ENCODE measurements at places on chromosomes 11 and 22.

DNA sequence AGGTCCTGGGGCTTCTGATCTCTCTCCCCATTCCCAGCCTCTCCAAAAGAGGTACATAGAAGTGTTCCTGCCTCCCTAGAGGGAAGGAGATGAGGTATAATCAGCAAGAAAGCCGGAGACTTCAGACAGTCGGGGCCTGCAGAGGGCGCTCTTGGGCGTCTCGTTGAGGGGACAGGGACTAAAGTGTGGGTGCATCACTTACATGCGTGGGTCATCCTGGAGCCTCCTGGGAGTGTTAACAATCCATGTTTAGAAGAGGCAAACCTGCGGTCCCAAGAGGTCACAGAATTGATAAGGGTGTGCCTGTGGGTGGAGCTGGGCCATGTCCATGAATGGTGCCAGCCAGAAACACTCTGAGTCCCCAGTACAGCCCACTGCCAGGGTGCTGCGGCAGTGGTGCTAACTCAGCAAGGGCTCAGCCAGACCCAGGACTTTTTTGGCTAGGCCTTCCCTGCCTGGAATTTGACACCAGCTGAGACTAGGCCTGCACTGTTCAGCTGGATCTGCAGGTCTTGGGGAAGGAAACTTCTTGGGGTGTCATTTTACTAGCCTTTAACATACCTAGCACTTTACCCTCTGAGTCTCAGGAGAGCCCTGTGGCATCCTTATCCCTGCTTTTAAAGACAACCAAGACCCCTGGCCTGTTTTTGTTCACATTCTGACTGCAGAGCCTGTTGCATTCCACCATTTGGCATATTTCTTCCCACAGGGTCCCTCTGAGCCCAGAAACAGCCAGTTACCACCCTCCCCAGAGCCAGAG lies 5.5 kb downstream of the YDJC start:
- no peak for DNase-seq

DNA sequence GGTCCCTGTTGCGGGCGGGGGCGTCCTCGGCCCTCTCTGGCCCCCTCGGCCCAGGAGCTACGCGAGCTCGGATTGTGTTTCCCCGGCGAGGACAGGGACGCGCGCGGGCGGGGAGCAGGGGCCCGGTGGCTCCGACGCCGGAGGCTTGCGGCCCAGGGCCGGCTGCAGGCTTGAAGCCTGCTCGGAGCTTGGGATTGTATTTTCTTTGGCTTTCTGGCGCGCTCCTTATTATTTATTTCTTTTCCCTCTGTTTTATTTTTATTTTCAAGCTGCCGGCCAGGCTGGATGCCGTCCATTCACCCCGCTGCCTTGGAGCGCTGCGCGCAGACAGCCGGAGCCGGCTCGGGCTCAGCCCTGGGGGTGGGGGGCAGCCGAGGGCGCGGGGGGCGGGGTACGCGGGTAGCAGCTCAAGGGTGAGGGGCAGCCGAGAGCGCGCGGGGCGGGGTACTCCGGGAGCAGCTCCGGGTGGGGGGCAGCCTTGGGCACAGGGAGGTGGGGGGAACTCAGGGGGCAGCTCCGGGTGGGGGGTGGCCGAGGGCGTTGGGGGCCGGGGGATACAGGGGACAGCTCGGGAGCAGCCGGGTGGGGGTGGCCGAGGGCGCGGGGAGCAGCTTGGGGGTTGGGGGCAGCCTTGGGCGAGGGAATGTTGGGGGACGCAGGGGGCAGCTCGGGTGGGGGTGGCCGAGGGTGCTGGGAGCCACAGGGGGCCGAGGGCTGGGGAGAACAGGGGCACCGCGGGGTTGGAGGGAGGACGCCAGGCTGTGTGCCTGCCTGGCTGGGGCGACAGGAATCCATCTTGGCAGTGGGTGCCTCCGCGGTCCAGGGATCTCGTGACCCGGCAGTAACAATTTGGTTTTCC lies 42.7 kb downstream of the KCNJ1 start:
- peak; percentile 26 for DNase-seq

DNA sequence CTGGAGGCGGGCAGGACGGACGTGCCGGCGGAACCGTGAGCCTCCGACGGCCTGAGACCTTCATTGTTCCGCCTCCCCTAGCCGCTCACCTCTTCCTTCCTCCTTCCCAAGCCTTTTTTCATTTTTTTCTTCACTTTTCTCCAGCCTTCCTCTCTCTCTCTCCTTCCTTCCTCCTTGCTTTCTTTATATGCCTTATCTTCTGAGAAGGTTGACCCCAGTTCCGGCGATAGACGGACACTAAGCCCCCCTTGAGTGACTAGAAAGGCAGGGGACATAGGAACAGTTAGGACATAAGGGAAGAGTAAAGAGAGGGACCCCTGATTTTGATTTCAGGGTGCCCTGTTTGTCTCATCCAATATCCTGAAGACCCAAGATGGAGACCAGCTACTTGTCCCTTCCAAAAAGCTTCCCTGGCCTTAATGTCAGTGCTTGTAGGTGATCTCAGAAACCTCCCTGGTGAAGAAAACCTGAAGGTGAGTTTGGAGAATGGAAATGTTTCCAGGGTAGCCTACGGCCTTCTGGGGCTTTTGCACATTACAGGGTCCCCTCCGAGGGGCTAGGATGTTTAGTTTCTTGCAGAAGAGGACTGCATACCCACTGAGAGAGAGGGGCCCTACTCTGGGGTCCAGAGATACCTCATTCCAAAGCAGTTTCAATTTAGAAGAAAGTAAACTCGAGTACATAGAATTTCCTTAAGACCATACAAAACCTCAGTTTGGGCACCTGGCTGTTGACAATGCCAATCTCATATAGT lies 3.5 kb downstream of the ADM start:
- no peak for DNase-seq

GRCh38 chr11:105000797-105001196 lies 22.2 kb downstream of the CASP5 start:
- DNase-seq: no peak

DNA sequence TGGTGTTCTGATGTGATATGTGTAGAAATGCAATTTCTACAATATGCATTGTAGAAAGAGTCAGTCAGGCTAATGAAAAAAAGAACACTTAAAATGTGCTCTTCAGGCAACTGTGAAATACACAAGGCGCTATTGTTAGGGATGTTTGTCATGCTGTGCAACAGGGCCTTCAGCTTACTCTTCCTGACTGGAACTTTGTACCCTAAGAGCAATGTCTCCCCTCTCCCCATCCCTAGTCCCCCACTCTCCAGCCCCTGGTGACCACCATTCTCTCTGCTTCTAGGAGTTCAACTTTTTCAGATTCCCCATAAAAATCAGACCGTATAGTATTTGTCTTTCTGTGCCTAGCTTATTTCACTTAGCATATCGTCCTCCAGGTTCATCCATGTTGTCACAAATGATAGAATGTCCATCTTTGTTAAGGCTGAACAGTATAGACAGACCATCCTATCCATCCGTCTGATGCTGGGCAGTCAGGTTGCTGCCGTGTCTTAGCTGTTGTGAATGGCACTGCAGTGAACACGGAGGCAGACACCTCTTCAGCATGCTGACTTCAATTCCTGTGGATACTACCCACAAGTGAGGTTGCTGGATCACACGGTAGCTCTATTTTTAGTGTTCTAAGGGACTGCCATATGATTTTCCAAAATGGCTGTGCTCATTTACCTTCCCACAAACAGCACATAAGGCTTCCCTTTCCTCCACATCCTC lies 10.7 kb downstream of the NDUFV1 start:
- DNase-seq: no peak

GRCh38 chr11:792873-793272 lies 3.0 kb upstream of the CEND1 start:
- DNase-seq: no peak

DNA sequence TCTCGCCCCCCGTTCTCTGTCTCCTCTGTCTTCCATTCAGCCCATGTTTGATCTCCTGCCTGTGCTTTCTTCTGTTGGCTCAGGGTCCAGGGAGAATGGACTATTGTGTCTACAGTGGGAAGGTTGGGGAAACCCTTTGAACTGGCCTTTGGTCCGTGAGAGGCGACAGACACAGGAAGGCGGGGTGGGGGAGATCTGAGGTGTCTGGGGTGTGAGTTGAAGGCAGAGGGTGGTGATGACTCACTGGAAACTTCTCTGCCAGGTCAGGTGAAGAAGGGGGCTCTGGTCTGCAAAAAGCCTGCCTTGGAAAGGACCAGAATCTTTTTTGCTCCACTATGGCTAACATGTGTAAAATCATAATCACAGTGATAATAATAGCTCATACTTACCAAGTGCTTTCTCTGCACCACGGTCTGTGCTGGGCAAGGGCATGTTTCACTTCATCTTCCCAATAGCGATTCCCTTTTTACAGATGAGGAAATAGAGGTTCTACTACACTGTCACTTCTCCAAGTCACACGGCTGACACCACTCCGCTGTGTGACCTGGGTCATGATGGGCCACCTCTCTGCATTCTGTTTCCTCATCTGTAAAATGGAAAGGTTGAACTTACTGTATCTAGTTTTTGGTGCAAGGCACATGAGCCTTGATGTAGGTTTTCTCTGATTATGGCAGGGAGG lies 99.8 kb upstream of the ALX4 start:
- DNase-seq: no peak

DNA sequence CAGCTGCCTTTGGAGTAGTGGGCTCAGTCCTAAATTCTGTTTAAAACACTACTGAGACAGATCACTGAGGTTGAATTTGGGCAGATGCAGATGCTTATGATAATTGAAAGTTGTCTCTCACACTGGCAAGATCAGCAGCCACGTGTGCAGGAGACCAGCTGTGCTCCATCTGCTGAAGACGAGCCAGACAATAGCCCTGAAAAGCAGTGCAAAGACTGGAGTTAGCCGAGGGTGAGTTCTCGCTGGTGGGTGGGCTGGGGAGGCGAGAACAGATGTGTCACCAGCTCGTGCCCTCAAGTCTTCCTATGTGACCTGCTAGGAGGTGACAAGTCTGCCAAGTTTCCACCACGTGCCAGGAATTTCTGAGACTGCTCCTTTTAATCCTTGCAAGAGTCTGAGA lies 661.3 kb upstream of the B3GAT1 start:
- no peak for DNase-seq

- DNase-seq: no peak
Measured at GRCh38 chr11:118514103-118514502, 13.2 kb upstream of the TTC36 start.

DNA sequence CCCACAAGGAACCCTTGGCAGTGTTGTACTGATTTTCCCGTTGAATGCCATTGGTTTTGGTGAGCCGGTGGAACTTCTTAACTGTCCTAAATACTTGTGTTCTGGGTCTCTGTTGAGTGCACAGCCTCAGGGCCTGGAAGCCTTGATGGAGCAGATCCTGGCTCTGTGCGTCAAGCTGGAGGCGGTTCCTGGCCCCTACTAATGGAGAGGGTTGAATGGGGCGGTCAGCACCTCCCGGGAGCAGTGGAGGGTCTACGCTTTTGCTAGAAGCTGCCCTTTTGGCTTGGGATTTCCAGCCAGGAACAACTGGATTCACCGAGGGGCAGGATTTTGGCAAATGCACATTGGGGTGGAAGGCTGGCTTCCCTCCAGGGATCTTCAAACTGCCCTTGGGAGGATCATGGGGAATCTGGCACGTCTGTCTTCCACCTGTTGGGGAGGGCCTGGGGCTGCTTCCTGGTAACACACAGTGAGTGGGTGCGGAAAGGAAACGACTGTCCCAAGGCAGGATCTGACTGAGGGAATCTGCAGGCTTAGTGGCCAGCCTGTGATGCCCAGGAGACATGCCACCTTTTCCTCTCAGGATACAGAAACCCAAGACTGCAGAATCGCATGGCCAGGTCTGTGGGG lies 6.9 kb upstream of the OSBPL5 start:
- no peak for DNase-seq

DNA sequence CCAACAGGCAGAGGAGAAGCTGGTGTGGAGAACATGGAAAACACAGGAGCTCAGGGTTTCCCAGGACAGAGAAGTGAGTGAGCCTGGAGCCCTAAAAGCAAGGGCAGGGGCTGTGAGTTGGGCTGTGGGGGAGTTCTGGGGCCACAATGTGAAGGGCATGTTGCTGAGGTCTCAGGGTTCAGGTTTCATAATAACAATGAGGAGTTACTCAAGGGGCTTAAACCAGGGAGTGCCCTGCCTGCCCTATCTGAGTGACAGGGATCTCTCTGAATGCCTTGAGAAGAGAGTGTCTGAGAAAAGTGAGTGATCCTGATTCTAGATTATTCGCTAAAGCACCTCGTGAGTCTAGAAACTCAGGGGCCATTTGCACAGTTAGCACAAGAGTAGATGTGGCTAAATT lies 129.6 kb downstream of the VPREB1 start:
- no peak for DNase-seq

DNA sequence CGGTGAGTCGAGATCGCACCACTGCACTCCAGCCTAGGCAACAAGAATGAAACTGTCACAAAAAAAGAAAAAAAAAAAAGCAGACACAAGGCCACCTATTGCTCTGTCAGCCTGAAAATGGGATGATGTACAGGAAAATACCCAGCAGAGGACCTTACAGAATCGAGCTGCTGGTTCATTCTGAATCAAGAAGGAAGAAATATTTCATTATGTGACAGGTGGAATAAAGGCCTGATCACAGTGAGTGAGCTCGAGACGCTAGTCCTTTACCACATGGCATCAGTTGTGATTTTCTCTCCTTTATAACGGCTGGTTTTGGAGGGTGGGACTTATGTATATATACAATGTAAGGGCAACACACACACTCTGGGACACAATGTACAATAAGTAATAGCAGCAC lies 340.0 kb downstream of the LARGE1 start:
- no peak for DNase-seq

- DNase-seq: no peak
Measured at GRCh38 chr11:33588056-33588455, 112.6 kb downstream of the C11orf91 start.

GRCh38 chr11:97158243-97158642 lies 768.4 kb downstream of the JRKL start:
- DNase-seq: no peak
